ENCODE measurements at places on chromosomes 3 and 15.
A peak's percentile ranks its signal among the peaks of the same experiment; 100 is the strongest.

GRCh38 chr3:177889161-177889560 is 647.1 kb upstream of the KCNMB2 start:
- DNase-seq, result no peak

- DNase-seq, result no peak
Measured at GRCh38 chr15:68823561-68823960, 2.9 kb upstream of the ANP32A start.

DNA sequence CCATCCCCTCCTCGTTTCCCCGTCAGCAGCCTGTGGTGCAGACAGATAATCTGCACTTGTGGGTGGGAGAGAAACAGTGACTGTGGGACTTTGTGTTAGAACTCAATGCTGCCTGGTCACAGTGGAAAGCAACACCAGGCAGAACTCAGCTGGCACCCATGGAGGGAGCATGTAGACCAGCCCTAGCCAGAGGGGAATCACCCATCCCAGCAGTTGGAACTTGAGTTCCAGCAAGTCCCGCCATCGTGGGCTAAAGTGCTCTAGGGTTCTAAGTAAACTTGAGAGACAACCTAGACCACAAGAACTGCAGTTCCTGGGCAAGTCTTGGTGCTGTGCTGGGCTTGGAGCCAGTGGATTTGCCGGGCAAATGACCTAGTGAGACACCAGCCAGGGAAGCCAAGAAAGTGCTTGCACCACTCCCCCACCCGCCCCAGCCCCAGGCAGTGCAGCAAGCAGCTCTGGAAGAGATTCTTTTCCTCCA is 24.4 kb downstream of the ISG20 start:
- no peak for DNase-seq

DNA sequence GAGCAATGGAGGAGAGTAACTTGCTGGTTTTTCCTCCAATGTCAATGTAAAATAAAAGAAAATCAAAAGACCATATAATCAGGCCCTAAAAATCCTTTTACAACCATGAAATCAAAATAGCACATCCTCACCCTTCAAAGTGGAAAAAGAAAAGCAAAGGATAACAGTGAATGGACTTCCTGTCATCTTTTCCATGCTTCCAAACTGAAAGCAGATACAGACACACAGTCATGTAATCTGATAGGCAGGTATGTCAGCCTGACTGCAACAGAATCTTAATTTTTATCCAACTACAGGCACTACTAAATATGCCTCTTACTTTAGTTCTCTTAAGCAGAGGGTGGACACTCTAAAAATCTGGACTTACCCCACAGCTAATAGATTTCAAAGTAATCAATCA is 27.8 kb upstream of the IGDCC4 start:
- no peak for DNase-seq

DNA sequence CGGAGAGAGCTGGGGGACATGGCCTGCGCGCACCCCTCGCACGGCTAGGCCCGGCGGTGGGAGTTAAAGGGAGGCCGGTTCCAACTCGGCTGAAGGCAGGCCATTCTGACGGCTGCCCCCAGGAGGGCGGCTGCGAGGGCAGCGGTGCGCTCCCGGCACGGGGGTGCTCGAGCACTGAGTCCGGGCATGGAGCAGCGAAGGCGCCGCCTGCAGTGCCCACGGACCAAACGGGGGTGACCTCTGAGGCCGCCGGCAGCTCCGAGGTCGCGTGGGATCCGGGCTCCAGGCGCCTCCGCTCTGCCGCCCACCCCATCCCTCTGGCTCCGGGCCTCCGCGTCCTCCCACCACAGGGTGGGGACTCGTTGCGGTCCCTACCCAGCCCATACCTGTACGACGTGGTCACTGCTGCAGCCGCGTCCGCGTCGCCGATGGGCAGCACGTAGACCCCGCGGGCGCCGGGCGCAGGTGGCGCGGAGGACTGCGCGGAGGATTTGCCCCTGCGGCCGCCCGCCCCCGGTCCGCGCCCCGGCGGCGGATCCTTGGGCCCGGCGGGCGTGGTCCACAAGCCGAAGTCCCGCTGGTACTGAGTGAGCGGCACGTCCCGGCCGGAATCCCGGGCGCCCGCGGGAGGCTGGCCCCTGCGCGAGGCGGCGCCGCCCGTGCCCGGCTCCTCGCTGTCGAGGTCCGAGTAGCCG is 469 bp downstream of the MAP6D1 start:
- DNase-seq, result peak; percentile 49

GRCh38 chr3:197520311-197521276 is 35.2 kb downstream of the BDH1 start:
- no peak for DNase-seq

GRCh38 chr3:158058495-158059130 is 47.6 kb downstream of the SHOX2 start:
- DNase-seq, result no peak

DNA sequence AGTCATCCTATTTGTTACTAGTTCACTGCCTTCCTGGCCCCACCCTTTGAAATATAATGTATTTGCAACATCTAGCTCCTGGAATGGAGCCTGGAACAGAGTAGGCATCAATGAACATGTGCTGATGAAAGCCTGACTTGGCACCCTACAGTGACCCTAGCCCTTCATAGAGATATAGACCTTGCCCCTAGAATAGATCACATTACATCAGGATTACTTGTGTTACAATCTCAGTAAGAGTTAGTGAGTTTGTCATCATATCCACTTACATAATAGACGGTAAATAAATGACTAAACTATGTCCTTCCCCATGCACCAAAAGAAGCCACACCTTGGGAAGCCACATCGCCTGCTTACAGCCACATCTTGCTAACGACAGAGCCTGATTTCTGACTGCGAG is 110.5 kb upstream of the WNT5A start:
- no peak for DNase-seq

- DNase-seq, result no peak
Measured at GRCh38 chr15:64836023-64836536, 5.6 kb upstream of the PLEKHO2 start.

- no peak for DNase-seq
Measured at GRCh38 chr15:38612159-38612863, 47.7 kb upstream of the RASGRP1 start.
